Posterior vena cava (tissue), 2 donors: ENCODE measurements at places on chromosomes 1 and 21. TPM values are rescaled to one million over a fixed set of nuclear protein-coding genes. Genes with fewer than 3 reads are reported as not detected.

The MROH9 gene
- total RNA-seq: 0.24 TPM

The IGFN1 gene
- total RNA-seq: 3.4 TPM

The PHTF1 gene
- 12.0 TPM for total RNA-seq

The RHD gene
- total RNA-seq: not detected

The RYR2 gene
- total RNA-seq: 7.6 TPM

The S100A9 gene
- total RNA-seq: 525 TPM

The CASQ2 gene
- 98.7 TPM for total RNA-seq

The HFM1 gene
- total RNA-seq: 2.1 TPM

The SGIP1 gene
- total RNA-seq: 40.2 TPM

The TMOD4 gene
- 0.88 TPM for total RNA-seq
